Activated CD8-positive, alpha-beta memory T cell treated with anti-CD3 and anti-CD28 coated beads for 24 hours (primary cell): ENCODE measurements at places on chromosomes 3 and 15.

GRCh38 chr15:73176598-73176997 lies 124.3 kb downstream of the NEO1 start:
- no peak for DNase-seq

- DNase-seq: no peak
Measured at GRCh38 chr3:130601442-130601971, 84.5 kb downstream of the COL6A6 start.

GRCh38 chr3:115384381-115384780 lies 237.3 kb upstream of the ZBTB20 start:
- DNase-seq: no peak

- no peak for DNase-seq
Measured at GRCh38 chr3:172562871-172563865, 39.9 kb upstream of the TNFSF10 start.

DNA sequence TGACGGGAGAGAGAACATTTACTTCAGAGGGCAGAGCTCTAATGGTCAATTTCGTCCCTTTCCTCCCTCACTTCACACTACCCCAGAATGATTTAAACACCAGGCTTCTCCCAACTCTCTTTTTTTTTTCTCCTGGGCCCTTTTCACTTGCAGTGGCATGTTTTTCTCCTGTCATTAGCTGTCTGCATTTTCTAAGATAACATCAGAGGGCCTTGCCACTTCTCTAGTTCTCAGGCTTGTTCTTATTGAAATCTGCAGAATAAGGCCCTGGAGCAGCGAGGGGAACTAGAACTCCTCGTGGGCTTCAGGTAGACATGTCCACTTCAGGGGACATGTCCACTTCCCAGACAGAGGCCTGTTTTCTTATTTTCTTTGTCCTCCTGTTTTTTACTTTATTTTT lies 514.4 kb upstream of the TBL1XR1 start:
- DNase-seq: no peak

GRCh38 chr3:43638594-43639447 lies 17.0 kb upstream of the ANO10 start:
- no peak for DNase-seq

DNA sequence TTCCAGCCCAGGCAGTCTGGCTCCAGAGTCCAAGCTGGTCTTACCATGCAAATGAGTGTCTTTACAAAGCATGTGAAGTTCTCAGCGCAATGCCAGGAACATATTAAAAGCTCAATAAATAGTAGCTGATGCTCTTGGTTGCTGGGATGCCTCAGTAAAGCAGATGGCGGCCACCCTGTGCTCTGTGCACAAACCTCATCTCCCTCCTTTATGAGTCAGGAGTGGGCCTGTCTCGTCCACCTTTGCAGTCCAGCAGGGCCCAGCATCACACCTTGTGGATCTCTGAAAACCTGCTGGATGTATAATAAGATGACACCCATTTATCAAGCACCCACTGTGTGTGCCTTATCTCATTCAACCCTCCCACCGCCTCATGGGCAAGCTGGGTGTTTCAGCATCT lies 42.7 kb downstream of the FAM174B start:
- no peak for DNase-seq

DNA sequence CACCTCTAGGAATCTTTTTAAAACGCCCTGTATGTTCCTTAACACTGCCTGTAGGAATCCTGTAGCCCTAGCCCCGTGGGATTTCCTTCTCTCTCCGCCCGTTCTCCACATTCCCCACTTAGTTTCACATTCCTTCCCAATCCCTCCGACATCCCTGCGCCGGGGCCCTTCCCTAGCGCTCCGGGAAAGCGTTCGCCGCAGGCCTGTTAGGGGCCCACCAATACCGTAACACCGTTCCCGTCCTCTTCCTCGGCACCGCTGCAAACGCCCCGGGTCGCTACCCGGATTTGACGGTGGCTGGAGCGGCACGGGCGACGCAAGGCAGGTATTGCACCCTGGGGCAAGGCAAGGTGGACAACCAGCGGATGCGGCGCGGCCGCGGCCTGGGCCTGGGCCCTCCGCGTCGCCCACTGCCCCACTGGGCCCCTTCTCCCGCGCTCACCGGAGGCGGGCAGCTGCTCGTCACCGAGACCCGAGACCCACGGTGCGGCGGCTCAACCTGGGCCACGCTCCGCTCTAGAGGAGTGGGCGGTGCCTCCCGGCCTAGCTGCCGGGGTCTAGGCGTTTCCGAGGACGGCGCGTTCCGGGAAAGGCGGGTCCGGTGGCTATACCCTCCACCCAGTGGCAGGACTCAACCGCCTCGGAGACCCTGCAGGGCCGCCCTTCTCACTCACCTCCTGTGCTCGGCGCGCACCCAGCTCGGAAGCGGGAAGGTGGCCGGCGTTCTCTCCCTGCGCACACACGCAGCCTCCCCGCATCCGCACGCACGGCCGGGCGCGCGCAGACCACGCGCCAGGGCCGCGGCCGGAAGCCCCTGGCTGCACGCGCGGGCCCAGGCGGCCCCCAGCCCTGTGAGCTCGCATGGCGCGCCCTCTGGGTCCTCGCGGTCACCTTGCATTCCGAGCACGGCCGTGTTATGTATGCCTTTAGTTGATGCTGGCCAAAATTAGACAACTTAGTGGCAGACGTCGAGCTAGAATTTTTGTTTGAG lies at the start of gene B3GALNT1:
Gene B3GALNT1 (minus strand): TSS at position 789 of the 991 bp plus-strand sequence. CDS start 18,595 bp downstream, outside the sequence.
- DNase-seq: peak; percentile 73
